ENCODE measurements at places on chromosomes 13 and 19.
A peak's percentile ranks its signal among the peaks of the same experiment; 100 is the strongest.

- DNase-seq = no peak
These were observed 22.6 kb downstream of the KLHL26 start for GRCh38 chr19:18659281-18660050.

DNA sequence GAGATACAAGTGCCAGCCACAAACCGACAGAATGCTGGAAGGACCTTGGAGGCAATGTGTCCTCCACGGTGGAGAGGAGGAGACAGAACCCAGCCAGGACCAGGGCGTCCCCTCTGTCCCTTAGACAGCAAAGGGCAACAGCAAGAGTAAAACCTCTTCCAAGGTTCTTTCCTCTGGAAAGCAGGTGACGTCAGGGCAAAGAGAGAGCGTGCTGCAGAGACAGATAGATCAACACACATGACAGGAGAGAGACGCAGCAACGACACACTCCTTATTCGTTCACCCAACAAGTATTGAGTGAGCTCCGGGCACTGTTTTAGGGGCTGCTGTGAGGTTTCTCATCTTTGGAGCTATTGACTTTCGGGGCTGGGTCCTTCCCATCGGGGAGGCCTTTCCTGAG, 1.3 kb upstream of the GALP start:
- no peak for DNase-seq

DNA sequence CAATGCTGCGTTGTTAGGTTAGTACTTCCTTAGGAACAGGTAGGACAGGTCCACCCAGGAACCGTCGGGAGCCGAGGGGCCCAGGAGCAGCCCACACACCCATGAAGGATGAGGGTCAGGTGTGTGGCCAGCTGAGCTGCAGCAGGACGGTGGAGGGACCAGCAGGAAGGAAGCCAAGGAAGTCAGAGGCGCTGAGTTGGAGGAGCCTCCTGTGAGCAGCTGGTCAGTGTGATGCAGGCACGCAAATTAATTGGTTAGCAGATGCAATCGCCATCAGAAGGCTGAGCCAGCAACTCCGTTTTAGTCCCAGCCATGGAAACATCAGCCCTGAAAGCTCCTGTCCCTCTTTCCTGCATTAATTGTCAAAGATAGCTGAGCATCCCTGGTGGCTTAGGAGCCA, 114.9 kb upstream of the SOX1 start:
- DNase-seq = no peak

DNA sequence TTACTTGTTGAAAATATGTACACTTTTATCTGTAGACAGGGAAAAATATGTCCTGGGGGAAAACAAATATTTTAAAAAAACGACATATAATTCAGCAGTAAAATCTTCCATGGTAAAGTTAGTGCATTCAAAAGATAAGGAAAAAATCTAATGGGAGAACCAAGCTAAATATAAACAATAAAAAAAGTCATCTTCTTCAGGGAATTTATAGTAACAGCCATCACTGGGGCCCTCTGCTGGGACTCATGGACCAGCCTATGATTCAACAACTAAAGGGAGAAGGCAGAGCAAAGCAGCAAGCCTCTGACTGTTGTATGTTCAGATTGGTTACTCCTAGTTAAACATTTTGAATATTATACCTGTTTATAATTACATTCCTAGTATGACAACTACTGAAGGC, 93.0 kb downstream of the ITGBL1 start:
- no peak for DNase-seq

- no peak for DNase-seq
These were observed 16.7 kb downstream of the VWA8 start for GRCh38 chr13:41944229-41944628.

GRCh38 chr13:104949840-104950740, 1585.4 kb downstream of the EFNB2 start:
- DNase-seq = no peak

DNA sequence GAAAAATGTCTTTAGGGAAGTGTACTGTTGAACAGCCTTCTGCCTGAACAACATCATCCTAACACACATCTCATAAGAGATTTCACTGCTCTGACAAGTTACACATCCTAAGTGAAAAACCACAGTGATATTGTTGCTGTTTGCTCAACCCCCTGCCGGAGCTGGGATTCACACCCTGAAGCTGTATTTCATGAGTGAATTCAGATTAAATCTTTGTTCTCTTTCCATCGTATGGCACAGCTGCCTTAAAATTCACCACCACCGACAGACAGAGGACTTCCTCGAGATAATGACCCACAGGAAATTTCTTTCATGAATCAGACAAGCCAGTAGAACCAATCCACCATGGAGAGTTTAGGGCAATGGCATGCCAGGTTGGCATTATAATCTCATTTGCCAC, 280.8 kb downstream of the DCT start:
- no peak for DNase-seq

DNA sequence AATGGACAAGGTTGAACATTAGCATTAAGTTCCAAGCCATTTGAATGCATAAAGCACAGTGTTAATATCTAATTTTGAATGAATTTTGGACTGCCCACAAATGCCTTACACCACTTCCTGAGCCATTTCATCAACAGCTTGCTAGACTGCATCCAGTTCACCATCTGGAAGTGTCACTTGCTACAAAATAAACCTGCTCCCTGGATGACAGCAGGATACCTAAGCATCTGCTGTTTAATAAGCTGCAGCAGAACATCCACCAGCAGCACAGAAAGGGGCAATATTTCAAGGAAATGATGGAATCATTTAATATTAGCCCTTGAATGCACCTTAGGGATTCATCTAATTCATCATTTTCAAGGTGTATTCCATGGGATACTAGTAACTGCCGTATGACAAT, 76.6 kb upstream of the PCDH9 start:
- no peak for DNase-seq

- no peak for DNase-seq
These were observed 129.5 kb downstream of the CYSLTR2 start for GRCh38 chr13:48783181-48783630.

- DNase-seq = peak; percentile 69
These were observed 110.5 kb downstream of the COG6 start for GRCh38 chr13:39765801-39766463.
